Endothelial cell of umbilical vein (primary cell): ENCODE measurements at places on chromosomes 6 and 20.

DNA sequence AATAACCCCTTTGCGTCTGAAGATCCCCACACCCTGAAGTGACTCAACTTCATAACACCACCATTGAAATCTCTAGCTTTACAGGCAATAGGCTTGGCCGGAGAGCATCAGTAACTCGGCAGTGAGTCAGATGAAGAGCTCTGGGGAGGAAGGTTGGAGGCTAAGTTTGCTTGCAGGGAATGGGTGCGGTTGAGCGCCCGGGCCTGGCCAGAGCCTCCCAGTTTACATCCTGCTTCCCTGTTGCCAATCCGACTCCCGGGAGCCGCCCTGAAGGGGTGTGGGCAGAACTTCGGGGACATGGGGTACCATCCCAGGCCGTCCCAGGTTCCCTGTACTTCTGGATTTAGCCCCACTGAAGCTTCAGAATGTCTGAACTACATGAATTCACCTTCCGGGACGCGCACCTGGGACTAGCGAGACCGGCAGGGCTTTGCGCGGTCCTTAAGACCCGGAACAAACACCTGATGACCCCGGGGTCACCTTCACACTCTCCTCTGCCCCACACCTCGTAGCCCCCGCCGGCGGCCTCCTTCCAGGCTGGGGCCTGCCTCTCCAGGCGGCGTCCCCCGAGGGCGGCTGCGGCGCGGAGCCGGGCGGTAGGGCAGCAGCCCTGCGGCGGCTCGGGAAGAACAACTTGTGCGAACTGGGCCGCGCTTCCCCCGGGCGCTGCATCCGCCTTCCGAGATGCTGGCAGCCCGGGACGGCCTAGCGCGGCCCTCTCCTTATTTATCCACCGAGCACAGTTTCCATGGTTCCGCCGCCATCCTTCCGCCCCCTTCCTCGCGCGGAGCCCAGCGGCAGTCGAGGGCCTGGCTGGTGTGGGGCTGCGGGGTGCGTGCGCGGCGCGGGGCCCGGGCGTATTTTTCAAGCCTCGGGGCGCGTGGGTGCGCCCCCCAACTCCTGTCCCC lies 56.6 kb upstream of the RREB1 start:
- peaks cover 9% of the 10 kb centered on the region for H3K4me1 ChIP-seq
- no peaks in the 10 kb centered on the region for H3K27me3 ChIP-seq
- H3K27ac ChIP-seq = no peak overlapping the region
- peak; percentile 21 for DNase-seq

DNA sequence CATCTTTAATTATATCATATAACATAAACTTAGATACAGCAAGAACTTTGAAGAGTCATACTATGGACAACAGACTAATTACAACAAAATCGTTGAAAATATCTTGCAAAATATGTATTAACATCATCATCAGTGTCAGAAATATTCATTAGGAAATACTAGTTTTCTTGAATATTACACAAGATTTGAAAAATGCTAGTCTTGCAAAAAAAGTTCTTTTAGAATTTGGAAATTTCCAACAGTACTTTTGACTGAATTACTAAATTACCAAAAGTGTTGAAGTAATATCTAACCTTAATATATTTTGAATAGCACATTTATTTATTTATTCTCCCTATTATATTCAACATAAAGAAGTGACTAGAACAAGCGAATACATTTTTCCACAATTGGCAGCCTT lies 1224.8 kb upstream of the EYS start:
- no peaks in the 10 kb centered on the region for H3K36me3 ChIP-seq
- DNase-seq = no peak
- no peak overlapping the region for H3K27ac ChIP-seq
- H3K27me3 ChIP-seq = no peaks in the 10 kb centered on the region

- peak overlapping the region; percentile 69 for H3K27ac ChIP-seq
- H3K36me3 ChIP-seq = no peaks in the 10 kb centered on the region
- no peaks in the 10 kb centered on the region for H3K27me3 ChIP-seq
These were observed 54.1 kb downstream of the FGD2 start for GRCh38 chr6:37059344-37060194.

GRCh38 chr20:48912065-48912464 lies 9.4 kb upstream of the ARFGEF2 start:
- H3K36me3 ChIP-seq = no peaks in the 10 kb centered on the region
- H3K27ac ChIP-seq = no peak overlapping the region
- H3K27me3 ChIP-seq = no peaks in the 10 kb centered on the region
- no peak overlapping the region for H3K4me3 ChIP-seq
- peaks cover 9% of the 10 kb centered on the region for H3K4me1 ChIP-seq

GRCh38 chr6:74931558-74931957 lies 274.3 kb downstream of the COL12A1 start:
- no peaks in the 10 kb centered on the region for H3K27me3 ChIP-seq
- H3K36me3 ChIP-seq = no peaks in the 10 kb centered on the region
- no peak for DNase-seq
- H3K27ac ChIP-seq = no peak overlapping the region

DNA sequence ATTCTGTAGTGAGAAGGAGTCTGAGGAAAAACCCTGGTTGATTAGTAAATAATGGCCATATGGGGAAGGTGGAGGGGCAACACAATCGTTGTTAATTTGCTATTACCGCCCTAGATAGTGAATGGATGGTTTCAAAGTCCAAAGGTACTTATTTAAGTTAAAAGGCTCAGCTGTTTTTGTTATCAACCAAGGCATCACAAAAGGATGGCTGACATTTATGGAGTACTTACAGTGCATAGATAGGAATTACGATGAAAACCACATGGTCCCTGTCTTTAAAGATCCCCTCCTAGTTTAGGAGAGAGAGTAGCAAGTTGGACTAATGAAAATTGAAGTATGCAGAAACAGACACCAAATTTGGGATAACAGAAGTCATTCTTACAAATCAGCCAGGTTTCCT lies 319.6 kb downstream of the CDKAL1 start:
- no peak for DNase-seq
- H3K27me3 ChIP-seq = no peaks in the 10 kb centered on the region
- H3K27ac ChIP-seq = no peak overlapping the region
- no peaks in the 10 kb centered on the region for H3K4me1 ChIP-seq
- H3K4me3 ChIP-seq = no peak overlapping the region
